ENCODE measurements at places on chromosomes 12 and 14. TPM values are rescaled to one million over a fixed set of nuclear protein-coding genes. Genes with fewer than 3 reads are reported as not detected.

Gene TPPP2
- not detected for total RNA-seq

Gene FAM222A
- total RNA-seq: 0.73 TPM

Gene CCDC196
- not detected for total RNA-seq

GRCh38 chr14:99198746-99199502 is 73.1 kb downstream of the BCL11B start:
- no peak for DNase-seq
- H3K27me3 ChIP-seq: peaks cover 2% of the 10 kb centered on the region
- H3K36me3 ChIP-seq: no peaks in the 10 kb centered on the region

DNA sequence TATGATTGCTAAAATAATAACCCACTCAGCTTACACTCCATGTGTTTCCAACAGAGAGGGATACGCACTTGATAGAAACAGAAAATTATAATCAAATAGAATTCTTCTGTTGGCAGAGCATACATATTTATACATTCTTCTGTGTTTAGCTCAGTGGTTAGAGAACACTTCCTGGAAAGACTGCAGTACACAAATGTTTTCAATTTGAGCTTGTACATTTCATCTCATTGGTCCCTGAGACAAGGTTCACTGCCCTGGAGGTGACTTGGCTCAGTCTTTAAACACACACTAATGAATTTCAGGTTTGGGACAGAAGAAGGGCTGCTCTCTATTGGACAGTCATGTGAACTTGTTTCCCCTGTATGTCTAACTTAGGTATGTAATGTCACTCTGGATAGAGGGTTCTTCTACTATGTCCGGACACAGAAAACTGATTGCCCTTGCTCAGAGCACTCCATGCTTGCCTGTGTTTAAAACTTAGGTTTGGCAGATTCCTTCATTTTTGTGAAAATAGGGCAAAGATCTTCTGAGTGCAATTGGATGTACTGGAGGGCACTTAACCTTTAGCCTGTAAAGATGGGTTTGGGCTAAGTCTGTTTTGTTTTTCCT is 22.9 kb downstream of the PROX2 start:
- H3K36me3 ChIP-seq: peaks cover 3% of the 10 kb centered on the region
- H3K27ac ChIP-seq: no peak overlapping the region
- no peak overlapping the region for H3K4me3 ChIP-seq

- no peaks in the 10 kb centered on the region for H3K36me3 ChIP-seq
- DNase-seq: no peak
- H3K4me3 ChIP-seq: no peak overlapping the region
- H3K4me1 ChIP-seq: no peaks in the 10 kb centered on the region
- H3K27me3 ChIP-seq: no peaks in the 10 kb centered on the region
Observed at GRCh38 chr14:83556746-83557453, 1973.0 kb upstream of the FLRT2 start.

Gene CRIP2
- 2.9 TPM for total RNA-seq

Gene HPD
- not detected for total RNA-seq
